Hypothalamus (tissue), 51 donors: ENCODE measurements at places on chromosomes 4 and X.

- DNase-seq = no peak
Measured at GRCh38 chr4:31081366-31081765, 361.2 kb downstream of the PCDH7 start.

- no peak for DNase-seq
Measured at GRCh38 chr4:150123087-150123486, 44.8 kb downstream of the DCLK2 start.

DNA sequence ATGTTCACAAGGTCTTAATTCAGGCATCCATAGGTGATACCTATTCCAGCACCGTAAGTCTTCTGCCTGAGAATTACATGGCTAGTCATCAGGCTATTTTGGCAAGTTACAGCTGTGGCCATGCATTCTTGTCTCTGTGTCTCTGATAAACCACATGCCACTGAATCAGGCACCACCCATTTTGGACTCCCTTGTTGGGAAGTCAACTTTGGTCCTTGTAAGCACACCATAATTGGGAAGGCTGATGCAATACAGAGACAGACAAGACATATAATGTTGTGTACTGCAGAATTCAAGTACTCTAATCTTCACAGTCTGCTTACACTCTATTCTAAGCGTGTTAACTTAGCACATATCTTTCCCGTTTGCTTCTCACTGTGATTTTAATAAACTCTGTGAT lies 483.7 kb upstream of the FTHL17 start:
- DNase-seq = no peak

DNA sequence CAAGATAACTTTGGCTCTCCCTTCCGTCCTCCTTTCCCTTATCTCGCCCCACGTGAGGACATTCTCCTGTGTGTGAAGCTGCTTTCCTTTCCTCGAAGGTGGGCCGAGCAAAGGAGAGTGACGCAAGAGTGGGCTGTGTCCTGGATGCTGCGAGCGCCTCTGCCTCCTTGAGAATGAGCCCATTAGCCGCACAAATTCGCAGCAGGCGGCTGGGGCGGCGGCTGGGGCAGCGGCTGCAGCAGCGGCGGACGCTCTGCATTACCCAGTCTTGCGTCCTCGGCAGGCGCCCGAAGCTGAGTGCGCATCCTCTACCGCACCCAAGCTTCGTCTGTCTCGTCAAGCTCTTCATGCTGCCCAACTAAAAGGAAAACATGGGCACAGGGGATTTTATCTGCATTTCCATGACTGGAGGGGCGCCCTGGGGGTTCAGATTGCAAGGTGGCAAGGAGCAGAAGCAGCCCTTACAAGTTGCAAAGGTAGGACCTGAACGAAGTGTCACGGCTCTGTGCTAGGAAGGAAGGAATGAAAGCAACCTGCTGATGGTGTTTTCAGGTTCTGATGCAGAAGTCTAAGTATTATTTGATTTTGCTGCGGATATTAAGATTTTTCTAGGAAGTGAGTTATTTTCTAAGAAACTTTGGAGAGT lies at the start of gene SYNPO2:
Gene SYNPO2, plus strand, starts transcription at position 189 of the 646 bp plus-strand sequence. Its CDS starts 183 bp downstream, at position 372.
- DNase-seq = peak; percentile 47

- DNase-seq = no peak
Measured at GRCh38 chr4:120034913-120035312, 31.7 kb downstream of the MAD2L1 start.

DNA sequence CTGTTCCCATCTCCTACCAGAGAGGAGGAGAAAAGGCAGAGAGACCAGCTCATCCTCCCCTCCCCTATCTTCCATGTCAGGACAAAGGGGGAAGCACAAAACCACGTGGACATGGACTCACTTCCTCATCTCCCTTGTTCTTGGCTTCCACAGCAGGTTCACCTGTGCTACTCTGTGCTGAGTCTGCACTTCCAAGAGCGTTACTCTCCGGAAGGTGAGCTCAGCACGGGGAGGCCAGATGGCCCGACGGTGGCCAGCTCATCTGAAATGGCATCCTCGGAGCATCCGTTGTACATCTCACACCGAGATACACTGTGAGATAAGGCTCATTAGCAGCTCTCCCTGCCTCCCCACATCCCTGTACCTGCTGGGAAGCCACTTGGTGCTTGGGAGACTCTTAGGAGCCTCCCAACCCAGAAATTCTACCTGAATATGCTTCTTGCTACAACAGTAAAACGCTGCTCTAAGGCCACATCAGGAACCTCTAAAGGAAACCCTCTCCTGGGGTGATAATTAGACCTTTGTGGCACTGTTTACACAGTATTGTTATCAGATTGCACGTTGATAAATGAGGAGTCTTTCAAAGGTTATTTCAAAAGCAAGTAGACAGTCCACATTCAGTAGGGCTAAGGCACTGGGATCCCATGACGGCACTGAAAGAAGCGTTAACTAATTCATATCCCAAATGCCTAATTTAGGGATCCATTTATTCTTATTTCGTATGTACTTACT lies 19.4 kb downstream of the LGI2 start:
- no peak for DNase-seq

GRCh38 chr4:24632011-24632410 lies 47.7 kb upstream of the DHX15 start:
- no peak for DNase-seq

- no peak for DNase-seq
Measured at GRCh38 chrX:17535229-17535628, 160.2 kb downstream of the NHS start.

- no peak for DNase-seq
Measured at GRCh38 chr4:22237846-22238494, 277.9 kb downstream of the ADGRA3 start.

- no peak for DNase-seq
Measured at GRCh38 chr4:110335399-110335798, 137.0 kb upstream of the ELOVL6 start.

- DNase-seq = no peak
Measured at GRCh38 chr4:108166441-108167315, 2.1 kb downstream of the LEF1 start.

DNA sequence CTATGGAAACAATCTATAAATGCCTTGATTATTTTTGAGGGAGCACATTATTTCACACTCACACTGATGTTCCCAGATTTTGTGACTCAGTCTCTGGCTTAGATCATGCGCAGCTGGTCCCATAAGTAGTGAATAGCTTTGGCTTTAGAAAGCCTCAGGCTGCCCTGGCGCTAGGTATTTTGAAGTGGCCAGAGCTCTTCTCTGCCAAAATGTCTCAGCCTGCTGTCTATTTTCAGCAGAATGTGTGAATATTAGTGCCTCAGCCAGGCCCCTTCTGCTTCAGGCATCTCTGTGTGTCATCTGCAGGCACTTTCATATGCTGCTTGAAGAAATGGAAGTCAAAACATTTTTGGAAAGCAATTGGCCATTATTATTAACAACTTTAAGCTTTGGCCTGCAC lies 931.0 kb upstream of the INTU start:
- DNase-seq = no peak

- DNase-seq = no peak
Measured at GRCh38 chr4:138612428-138612827, 370.3 kb upstream of the SLC7A11 start.

DNA sequence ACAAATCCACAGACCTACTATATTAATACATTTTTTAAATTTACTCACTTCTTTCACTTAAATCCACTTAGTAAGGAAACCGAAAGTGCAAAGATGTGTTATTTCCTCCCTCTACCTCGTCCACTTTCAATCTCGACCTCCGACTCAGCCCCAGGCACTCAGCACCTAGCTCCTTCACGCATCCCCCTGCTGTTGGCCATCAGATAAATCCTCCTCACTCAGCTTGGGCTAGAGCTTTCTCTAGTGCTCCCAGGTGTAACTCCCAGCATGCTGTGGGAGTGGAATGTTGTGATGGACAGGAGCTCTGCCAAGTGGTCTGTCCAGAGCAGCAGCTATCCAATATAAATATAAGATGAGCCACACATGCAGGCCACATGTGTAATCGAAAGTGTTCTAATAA lies 26.7 kb upstream of the TEC start:
- no peak for DNase-seq

GRCh38 chrX:155231163-155231562 lies 14.9 kb downstream of the VBP1 start:
- no peak for DNase-seq

GRCh38 chr4:47642191-47642830 lies 157.2 kb downstream of the ATP10D start:
- no peak for DNase-seq

GRCh38 chr4:168139336-168139735 lies 47.0 kb downstream of the ANXA10 start:
- DNase-seq = no peak

GRCh38 chr4:162586266-162586665 lies 422.5 kb upstream of the FSTL5 start:
- DNase-seq = no peak

GRCh38 chr4:52869656-52870055 lies 7.5 kb downstream of the RASL11B start:
- no peak for DNase-seq

- DNase-seq = no peak
Measured at GRCh38 chrX:40174854-40175510, 77.2 kb upstream of the BCOR start.

DNA sequence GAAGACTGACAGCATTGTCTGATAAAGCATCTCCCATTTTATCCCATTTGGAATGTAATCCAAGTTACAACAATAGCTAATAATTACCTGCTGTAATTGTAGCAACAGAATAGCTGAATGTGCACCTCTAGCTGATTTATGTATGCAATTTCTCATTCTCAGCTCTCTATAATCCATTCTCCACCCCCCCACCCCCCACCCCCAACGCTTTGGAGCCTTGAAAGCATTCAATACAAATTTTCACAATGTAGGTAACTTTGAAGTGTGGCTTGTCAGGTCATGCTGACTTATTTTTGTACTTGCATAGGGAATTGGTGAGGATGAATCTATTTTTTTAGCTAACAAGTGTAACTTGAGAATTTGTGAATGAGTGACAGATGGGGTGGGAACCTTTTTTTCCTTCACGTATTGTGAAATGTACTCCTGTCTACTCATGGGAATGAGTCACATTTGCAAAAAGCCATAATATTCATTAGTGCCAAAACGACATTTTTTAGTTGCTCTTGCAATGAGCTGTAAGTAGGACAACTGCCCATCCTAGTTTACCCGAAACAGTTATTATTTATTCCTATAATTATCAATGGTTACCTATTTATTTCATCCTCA lies 159.3 kb downstream of the PALLD start:
- DNase-seq = no peak

GRCh38 chrX:37787423-37787869 lies 7.6 kb downstream of the CYBB start:
- no peak for DNase-seq

DNA sequence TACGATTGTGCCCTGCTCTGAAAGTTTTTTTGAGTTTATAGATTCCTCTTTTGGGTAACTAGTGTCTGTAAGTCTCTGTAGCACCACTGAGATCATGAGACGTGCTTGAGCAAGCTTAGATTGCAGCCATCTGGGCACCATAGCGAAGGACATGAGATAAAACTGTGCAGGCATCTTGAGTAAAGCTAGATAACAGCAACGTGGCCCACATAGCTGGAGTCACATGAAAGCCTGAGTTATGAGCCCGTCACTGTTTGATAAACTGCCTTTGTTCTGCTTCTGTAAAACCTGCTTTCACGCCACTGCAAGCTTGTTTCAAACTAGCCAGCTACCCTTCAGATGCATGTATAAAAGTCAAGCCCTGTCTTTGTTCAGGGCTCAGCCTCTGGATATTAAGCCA lies 359.1 kb upstream of the CXorf51A start:
- no peak for DNase-seq
